ENCODE measurements at places on chromosomes 7 and 10.

DNA sequence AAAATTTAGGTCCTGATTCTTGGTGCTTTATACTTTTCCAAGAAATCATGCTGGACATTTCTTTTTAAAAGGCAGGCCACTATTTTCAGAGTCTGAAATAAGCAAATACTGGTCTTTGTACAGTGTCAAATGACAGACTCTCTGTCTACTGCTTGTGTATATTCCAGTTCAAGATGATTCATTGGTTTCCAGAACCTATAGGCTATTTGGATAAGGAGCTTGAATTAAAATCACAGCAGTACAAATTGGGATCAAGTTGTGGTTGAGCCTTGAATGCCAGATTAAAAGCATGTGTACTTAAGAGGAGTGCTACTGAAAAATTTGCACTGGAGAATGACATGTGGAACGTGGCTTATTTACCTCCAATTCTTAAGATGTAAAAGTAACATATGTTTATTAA is 10.7 kb downstream of the KMT2E start:
- DNase-seq: no peak

DNA sequence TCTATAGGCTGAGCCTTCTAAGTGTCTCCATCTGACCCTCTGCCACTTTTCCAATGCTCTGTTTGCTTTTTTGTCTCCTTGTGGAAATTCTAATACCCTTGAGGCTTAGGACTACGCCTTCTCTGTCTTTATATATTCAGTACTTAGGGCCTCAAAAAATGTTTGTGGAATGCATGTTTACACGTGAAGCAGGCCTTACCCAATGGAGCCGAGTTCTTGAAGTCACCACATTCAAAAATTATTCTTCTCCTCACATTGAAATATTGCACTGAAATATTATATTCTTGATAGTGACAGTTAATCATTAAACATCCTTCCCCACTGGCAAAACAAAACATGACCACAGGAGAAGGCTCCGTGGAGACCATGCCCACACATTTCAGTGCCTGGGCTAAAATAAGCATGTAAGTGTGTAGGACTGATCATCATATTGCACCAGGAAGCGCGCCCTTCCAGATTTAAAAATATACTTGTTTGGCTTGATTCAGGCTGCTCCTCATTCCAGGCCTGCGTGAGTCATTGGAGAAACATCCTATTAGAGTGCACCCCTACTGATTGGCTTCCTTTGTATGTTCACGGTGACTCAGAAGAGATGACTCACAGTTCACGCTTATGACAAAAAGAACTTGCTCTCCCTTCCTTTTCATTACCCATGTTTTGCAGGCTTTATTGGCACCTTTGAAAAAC is 307.4 kb upstream of the AOAH start:
- DNase-seq: no peak

- no peak for DNase-seq
Observed at GRCh38 chr7:23893942-23894891, 184.2 kb downstream of the STK31 start.

DNA sequence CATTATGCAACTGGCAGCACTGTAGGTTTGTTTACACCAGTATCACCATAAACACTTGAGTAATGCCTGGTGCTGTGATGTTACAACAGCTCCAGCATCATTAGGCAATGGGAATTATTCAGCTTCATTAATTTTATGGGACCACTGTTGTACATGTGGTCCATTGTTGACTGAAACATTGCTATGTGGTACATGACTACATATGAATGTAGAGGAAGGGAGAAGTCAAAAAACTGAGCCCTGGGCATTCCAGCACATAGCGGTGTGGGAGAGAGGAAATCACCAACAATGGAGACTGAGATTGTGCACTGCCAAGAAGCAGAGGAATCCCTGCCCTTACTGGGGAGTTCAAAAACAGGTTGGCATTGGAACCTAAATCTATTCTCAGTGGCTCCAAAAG is 89.0 kb downstream of the TRIM24 start:
- DNase-seq: no peak

- no peak for DNase-seq
Observed at GRCh38 chr10:119133949-119134348, 30.0 kb downstream of the DENND10 start.

All from WERI-Rb-1 (cell line).